NCI-H1436 (cell line): ENCODE measurements at places on chromosomes 7 and 10.

DNA sequence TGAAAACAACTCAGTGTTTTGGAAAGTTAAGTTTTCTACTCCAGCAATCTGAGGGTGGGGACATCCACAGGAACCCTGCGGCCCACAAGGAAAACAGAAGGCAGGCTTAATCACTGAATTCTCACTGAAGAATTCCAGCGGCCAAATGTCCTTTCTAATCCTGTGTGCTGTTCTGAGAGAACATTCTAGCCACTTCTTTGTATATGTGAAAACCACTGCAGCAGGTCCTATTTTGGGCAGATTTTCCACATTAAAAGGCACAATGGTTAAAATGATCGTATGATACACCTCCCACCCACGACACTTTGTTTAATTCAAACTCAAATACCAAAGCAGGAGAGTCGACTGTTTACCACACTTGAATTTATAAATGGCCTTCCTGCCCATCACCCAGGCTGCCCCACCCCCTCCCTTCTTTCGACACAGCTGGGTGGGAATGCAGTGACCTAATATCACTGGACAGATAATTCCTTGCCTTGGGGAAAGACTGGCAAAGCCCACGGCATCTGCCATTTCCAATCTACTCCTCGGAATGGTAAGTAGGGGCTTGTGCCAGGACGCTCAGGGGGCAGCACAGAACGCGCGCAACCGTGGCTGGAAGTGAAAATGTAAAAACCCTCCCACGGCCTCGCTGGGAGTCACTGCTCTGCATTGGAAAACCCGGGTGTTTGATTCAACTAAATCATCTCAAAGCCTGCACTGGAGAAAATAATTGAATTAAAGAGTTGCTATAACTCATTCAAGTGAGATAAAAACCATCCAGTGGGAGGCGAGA, 67.0 kb downstream of the CTBP2 start:
- no peak for DNase-seq

DNA sequence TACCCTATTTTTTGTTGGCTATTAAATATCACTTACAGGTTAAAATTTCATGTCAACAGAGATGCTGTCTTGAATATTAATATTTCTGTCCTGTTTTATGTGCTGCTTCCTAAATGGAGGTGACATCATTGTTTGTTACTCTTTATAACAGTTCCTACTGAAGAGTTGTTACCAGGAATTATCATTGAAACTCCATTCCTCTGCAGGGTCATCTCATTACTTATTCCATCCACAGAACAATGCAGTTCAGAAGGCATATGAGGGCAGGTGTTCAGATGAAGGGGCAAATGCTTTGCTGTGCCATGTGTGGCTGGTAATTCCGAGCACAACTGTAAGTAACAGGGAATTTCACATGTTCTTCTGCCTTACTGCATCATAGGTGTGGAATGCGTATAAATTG, 113.4 kb downstream of the ANK3 start:
- no peak for DNase-seq

- DNase-seq, result no peak
Measured at GRCh38 chr7:134991469-134992339, 5.4 kb downstream of the AGBL3 start.

- DNase-seq, result no peak
Measured at GRCh38 chr7:133517766-133518165, 264.9 kb downstream of the EXOC4 start.

GRCh38 chr10:30207485-30208052, 141.5 kb downstream of the MTPAP start:
- DNase-seq, result no peak

DNA sequence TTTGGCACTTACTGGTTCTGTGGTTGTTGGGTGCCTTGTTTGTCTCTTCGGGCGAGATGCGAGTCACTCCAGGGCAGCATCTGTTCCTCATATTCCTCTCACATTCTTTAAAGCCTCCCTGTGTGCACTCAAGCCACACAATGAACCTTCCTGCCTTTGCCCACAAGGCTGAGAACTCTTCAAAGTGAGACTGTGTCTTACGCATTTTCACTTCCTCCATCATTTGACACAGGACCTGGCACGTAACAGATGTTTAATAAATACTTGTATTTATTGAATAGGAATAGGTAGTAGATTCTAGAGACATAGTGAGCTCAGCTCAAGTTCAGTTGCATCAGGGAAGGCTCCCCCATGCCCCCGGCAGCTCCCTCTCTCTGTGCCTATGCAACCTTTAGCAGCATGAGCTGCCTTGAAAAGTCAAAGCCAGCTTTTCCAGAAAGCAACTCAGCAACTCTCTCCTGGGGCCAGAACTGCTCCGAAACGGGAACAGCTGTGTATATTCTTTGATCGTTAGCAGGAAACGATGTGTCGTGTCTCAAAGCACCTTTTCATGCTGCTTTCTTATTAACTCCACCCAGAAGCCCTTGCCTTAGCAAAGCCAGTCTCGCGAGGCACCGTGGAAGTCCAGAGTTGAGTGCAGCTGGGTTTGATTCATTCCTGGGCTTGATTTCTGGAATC, 97.5 kb downstream of the PFKFB3 start:
- DNase-seq, result no peak

- no peak for DNase-seq
Measured at GRCh38 chr7:45028138-45028919, 28.3 kb downstream of the CCM2 start.

DNA sequence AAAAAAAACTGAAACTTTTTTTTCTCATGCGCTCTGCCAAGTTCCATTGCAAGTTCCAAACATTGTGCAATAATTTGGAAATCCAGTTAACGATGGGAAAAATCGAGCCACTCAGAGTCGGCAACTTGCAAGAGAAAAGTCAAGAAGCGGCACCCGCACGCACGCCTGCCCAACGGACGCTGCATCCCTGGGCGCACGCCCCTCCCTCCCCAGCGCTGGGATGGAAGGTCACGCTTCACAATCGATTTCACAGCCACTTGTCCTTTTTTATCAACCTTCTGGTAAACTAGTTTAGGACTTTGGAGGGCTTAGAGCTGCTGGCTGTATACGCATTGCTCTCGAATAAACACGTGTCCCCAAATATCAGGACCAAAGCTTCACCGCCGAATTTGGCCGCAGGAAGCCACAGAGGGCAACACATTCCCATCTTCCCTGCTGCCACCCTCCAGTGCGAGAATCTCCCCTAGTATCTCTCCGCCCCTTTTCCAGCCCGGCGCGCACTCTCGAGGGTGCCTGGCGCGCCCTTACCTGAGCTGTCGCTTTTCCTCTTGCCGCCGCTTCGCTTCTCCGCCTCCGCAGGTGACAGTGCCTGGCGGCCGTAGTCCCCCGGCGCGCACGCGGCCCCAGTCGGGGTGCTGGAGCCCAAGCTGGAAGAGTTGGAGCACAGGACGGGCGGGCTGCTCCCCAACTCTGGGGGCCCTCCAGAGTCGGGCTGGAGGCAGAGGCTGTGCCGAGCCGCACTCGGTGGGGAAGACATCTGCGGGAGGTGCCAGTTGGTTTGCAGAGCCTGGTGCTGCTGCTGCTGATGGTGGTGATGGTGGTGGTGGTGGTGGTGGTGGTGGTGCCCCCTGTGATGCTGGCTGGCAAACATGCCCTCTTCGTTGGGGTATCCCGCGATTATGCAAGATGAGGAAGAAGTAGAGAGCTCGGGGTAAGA, 857 bp downstream of the MEOX2 start:
- DNase-seq, result no peak

- DNase-seq, result no peak
Measured at GRCh38 chr10:13376746-13377145, 28.7 kb upstream of the SEPHS1 start.

DNA sequence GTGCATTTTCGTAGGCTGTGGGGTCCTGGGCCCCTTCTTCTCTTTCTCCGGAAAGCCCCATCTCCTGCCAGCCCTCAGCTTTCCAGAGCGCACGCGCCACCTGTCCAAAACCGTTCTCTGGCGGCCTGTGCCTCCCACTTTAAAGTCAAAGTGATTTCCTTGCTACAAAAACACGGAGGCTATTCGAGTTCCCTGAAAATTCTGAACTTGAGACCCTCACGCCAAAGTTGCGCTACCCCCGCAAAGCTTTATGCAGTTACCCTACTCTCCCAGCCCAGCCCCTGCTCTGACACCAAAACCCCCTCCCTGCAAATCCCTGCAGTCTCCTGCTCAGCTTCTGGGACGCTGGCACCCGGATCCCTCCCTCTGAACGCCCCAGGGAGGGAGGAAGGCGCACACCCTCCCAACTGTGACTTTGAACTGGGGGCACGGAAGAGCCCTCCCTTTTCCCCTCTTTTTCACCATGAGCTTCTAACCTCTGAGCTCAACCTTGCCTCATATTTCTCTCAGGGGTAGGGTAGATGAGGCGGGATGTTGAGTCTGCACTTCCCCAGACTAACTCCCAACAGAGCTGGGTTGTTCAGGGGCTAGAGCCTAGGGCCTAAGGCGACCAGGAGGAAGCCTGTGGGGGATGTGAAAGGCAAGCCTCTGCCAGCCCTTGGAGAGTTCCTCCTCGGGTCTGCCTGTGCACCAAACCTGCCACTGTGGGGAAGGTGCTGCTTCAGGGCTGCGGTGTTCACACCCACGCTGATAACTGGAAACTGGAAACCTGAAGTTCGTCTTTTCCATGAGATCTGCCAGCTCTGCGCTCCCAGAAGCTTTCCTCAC, 2.7 kb upstream of the PAX4 start:
- no peak for DNase-seq

DNA sequence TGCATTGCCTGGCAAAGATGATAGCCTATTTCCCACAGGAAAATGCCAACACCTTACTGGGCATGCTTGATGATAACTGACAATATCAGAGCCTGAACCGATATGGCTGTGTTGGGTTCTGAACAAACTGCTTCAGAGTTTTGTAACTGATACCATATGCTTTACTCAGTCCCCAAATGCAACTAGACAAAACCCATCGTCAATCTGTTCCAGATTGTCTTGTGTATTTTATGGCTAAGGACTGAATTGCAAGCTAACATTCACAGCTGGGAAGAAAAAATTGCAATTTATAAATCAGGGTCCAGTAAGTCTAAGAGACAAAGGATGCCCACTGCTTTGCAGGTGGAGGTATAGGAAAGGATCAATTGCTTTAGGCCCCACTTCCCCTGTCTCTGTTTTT, 116.8 kb upstream of the WNT16 start:
- no peak for DNase-seq

DNA sequence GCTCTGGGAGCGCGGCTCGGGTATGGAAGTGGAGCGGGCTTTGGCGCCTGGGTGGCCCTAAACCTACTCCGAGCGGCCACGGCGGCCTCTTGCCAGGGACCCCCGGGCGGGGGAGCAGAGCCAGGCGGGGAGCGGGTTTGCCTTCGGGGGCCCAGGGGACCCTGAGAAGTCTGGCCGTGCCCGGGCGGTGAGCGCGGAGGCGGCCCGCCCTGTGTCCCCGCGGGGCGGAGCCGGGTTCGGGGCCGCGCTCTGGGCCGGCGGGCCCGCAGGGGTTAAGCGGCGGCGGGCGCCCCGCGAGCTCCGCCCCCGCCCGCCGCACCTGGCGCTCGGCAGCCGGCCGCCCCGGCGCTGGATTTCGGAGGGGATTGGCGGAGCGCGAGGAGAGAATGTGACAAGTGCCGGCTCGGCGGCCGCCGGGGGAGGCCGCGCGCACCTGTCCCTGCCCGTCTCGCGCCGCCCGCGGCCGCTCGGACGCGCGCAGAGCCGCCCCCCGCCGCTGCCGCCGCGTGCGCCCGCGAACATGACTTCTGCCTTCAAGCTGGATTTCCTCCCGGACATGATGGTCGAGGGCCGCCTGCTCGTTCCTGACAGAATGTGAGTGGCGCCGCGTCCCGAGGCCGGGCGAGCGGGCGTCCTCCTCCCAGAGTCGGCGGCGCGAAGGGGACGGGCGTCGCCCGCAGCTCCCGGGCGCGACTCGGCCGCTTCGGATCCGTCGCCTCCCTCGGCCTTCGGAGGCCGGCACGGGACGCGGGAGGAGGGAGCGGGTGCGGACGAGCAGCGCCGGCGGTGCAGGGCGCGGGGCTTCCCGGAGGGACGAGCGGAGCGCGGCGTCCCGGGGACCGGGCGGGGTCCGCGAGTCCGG, at the start of gene CELF2:
Gene CELF2 (plus strand): TSS at position 303 of the 862 bp plus-strand sequence. CDS start 218 bp downstream, at position 521.
- DNase-seq, result peak; percentile 24

DNA sequence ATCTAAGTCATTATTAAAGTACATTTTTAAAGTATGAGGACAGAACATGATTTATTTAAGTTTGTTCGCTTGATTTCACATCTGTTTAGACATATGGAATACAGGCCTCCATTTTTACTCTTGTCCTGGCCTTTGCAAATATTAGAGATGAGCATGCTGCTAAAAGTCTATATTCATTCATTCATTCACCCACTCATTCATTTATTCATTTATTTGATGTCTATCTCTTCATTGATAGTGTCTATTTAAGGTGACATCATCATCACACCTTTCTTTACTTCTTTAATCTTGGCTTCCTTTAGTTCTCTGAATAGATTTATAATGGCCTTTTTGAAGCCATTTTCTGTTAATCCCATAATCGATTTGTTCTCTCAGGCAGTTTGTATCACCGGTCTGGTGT, 68.0 kb downstream of the THNSL1 start:
- no peak for DNase-seq

- DNase-seq, result no peak
Measured at GRCh38 chr7:100366411-100367250, 6.7 kb upstream of the PILRA start.

- no peak for DNase-seq
Measured at GRCh38 chr7:106693677-106694353, 32.9 kb upstream of the CCDC71L start.

- DNase-seq, result no peak
Measured at GRCh38 chr10:90999512-91000172, 78.8 kb upstream of the ANKRD1 start.

DNA sequence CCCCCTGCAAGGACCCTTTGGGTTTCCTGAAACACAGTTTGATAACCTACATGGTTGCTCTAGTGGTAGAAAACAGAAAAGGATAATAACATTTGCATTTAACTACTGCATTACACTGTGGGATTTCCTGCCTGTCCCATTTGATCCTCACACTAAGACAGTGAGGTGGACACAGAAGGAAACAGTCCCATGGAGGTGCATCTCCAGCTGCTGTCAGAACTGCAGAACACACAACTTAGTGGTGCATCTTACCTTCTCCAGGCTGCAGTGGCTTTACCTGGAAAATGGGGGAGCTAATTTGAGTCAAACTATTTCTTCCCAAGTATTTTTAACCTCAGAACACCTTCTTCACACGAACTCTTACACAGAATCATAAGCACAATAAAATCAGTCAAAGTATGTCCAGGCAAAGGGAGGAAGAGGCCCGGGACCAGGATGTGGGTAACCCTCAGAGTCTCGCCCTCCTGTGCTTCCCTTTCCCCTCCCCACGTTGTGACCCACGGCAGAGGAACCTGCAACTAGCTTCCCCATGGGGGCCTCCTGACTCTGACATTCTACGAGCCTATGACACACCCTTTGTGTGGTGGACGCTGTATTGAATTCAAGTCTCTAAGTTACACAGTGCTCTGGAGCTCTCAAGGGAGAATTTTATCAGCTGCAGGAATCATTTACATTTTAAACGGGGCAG, 33.7 kb downstream of the SCRN1 start:
- DNase-seq, result peak; percentile 5

- no peak for DNase-seq
Measured at GRCh38 chr7:125504848-125505247, 575.2 kb upstream of the POT1 start.
